Activated T-helper 1 cell treated with anti-CD3 and anti-CD28 coated beads, Interleukin-2, amount 50 U/mL, for 16 hours (primary cell): ENCODE measurements at places on chromosomes 2 and 18.

- no peak for DNase-seq
Observed at GRCh38 chr2:207682557-207682956, 28.9 kb upstream of the CCNYL1 start.

DNA sequence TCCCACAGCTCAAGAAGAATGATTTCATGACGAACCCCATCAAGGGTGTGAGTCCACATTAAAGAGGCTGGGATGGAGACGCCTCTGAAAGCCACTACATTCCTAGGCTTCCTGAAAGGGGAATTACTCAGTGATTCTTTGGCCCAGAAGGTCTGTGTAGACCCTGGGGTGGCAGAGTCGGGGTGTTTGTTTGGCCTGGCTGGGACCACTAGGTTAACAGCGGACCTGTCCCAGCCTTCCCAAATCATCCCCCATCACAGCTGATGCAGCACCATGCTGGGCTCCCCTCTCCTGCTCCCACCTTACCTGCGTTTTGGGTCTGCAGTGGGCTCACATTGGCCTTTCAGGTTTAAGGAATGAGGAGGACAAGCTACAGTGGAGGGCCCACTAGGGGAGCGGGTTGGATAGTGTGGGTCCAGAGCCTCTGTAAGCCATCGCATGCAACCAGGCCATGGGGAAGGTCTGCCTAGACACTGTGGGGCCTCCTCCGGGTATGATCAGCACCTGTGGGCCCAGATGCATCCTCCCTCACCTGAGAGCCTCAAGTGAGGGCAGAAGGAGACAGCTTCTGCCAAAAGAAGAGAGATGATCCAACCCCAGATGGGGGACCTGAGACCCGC is 16.2 kb downstream of the DIPK1C start:
- no peak for DNase-seq

DNA sequence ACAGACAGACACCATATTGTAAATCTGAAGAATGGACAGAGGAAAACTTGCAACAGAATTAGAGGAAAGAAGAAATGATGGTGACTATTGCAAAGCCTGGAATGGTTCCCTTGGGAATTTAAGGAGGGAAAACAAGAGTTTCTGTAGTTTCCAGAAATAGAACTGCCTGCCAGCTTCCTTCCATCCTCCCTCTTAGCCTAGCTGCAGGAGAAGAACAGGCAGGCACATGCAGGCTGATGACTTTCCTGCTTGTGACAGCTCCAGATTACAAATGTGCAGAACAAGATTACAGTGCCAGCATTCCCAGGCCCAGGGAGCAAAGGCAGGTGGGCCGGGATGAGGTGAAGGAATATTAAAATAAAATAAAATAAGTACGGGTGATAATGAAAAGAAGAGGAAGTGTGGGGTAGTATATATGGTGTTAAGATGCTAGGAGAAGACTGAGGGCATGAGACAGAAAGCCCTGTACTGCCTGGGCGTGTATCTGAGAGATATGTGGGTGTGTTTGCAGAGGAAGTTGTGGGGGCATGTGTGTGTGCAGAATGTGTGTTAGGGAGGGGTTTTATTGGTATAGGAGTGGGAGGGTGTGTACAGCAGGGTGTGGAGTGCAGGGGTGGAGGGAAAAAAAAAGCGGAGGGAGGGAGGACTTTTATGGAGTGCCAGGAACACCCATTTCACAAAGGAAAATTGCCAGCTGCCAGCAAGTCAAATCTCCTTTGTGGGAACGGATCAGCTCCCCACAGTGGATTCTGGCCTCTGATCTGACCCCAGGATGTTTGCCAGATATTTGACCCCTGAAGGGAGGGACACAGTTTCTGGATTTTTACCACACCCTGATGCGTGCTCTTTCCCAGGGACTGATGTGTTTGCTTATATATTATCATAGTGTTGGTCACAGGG is 43.9 kb upstream of the NEMP2 start:
- no peak for DNase-seq

DNA sequence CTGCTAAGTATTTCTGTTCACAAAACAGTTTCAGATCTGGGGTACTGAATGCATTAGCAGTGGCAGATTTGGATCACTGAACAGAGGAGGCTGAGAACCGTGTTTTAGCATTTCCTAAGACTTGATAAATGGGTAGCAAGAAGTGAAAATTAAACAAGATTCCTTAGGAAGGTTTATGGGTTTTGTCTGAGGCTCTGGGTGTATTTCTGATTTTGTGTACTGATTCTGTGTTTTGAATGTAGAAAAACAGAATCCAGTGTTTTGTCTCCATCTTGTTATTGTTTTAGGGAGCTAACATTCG is 1.4 kb downstream of the FAM117B start:
- no peak for DNase-seq

DNA sequence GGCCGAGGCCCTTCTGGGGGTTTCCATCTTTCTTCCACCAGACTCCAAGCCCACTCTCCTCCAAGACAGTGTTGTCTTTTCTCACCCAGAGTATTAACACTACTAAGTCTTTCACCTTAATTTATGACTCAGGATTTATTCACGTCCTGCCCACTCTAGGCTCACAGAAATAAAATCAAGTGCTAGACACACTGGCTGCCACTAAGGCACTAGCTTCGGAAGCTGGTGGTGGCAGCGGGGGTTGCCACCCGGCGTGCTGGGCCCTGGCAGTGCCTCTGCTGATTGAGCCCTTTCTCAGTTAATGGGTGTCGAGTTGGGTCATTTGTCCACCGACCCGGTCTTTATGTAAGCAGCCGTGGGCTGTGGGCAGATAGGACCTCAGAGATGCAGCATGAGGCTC is 93.6 kb upstream of the FZD5 start:
- no peak for DNase-seq
